Activated CD8-positive, alpha-beta memory T cell treated with anti-CD3 and anti-CD28 coated beads for 1 hour (primary cell): ENCODE measurements at places on chromosomes 2 and 18.

- no peak for DNase-seq
Measured at GRCh38 chr18:31247574-31248199, 70.3 kb upstream of the DSG1 start.

GRCh38 chr2:136012315-136012714 is 26.9 kb upstream of the DARS1 start:
- DNase-seq = no peak

DNA sequence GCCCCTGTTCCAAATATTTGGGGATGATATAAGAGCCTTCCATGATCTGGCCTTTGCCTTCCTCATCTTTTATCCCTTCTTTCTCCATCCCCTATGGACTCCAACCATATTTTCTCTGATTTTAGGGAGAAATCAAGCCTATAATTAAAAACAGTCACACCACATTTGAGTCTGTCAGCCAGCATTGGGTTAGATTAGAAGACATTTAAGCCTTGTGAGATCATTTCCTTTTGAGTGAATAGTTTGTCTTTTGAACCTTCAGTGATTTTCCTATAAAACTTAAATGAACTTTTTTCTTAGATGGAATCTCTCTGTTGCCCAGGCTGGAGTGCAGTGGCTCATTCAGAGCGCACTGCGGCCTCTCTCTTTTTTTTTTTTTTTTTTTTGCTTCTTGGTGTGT is 7.6 kb upstream of the C18orf32 start:
- DNase-seq = no peak

- no peak for DNase-seq
Measured at GRCh38 chr2:8000870-8001269, 681.0 kb upstream of the ID2 start.

- no peak for DNase-seq
Measured at GRCh38 chr2:143254110-143254509, 124.9 kb downstream of the ARHGAP15 start.

DNA sequence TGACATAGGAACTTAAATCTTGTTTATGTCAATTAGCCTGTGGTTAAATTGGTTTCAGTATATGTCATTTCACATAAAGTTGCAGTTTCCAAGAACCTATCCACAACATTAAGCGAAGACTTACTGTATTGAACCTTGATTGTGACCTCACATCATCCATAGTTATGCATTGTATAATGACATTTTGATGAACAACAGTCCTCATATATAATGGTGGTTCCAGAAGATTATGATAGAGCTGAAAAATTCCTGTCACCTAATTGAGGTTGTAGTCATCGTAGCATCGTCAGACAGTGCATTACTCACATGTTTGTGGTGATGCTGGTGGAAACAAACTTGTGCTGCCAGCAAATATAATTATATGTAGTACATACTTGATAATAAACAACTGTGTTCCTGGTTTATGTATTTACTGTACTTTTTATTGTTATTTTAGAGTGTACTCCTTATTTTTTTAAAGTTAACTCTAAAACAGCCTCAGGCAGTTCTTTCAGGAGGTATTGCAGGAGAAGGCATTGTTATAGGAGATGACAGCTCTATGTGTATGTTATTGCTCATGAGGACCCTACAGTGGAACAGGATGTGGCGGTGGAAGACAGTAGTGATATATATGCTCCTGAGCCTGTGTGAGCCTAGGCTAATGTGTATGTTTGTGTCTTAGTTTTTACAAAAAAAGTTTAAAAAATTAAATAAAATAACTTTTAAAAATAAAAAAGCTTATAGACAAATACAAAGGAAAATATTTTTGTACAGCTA is 56.6 kb downstream of the UBE2E3 start:
- DNase-seq = no peak

- no peak for DNase-seq
Measured at GRCh38 chr2:150162241-150162942, 325.1 kb downstream of the RND3 start.

DNA sequence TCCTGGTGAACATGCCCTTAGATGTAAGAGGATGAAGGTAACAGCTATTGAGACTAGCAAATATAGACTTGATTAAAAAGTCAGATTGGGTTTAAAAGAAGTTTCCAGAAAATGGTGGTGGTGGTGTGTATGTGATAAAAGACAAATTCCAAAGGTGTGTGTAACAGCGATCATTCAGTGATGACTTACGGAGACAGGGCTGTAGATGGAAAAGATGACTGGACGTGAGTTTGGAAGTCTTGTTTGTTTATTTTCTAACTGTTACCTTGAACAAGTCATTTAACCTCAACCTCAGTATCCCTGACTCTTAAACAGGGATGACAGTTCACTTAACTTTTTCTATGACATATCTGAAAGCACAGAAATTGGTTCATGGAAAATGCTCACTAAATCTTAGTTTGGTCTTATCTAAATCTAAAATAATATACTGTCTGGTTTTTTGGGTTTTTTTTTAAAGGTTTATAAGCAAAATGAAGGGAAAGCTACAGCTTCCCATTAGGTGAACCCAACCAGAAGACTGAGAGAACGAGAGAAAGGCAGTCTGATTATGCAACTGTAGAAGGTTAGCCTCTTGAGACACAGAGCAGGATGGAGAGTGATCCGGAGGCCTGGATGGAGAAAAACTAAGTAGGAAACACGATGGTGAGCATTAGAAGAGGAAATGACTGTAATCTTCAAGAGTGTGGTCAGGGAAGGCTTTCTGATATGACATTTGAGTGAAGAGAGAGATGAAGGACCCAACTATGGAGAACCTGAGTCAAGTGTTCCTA is 71.9 kb downstream of the TCF4 start:
- DNase-seq = no peak

GRCh38 chr18:33923980-33924379 is 300.7 kb downstream of the NOL4 start:
- no peak for DNase-seq

DNA sequence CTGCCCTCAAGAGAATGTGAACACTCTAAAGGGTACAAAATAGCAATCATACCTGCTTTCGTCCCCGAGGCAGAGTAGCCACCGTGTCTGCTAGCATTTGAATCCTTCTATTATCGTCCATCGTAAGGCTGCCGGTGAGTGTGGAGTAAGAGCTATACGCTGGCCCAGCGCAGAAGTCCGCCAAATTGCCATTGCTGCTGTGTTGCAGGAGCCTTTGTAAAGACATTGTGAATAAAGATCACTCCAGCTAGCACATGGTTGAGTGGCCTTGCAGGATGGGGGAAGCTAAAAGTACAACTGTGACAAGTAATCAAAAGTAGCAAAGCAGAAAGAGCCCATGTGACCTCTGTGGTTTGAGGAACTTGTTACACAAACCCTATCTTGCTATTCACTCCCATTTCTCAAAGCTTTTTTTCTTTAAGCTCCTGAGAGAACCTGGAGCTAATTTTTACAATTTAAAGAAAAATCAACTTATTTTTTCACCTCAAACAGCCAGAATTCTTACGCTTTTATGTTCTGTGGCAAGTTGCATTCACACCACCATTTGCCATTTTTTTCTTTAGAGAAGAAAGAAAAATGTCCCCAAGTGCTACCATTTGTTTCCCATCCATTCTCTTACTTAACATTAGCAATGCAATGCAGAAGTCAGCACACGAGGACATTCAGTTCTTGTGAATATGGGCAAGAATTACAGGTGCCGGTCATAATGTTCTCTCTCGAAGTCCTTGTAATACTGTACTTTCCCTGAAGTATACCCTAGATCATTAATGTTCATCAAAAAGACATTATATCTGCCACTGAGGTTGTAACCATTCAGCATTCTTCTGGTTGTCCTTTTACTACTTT is at the start of gene CYTIP:
Gene CYTIP (minus strand): TSS at position 295 of the 846 bp plus-strand sequence. CDS start 69 bp downstream, at position 226.
- DNase-seq = peak; percentile 13

- no peak for DNase-seq
Measured at GRCh38 chr2:142545036-142545435, 332.4 kb upstream of the KYNU start.
